ENCODE measurements at places on chromosomes 1 and 21.

DNA sequence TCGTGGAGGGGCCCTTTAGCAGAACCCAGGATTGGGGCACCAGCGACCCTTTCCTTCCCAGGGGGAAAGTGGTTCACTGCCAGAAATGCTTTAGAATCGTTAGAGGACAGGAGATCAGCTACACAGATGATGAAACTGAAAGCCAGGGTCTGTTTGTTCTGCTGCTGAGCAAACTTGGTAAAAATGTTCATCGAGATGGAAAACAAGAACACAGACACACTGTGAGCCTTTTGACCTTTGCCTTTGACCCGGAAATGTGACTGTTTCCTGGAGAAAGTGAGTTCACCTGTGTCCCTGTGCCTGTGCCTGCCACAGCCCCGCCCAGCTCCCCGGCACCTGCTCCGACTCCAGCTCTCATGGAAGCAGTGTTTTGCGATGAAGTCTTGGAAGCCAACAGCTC lies 234.3 kb downstream of the CAMTA1 start:
- DNase-seq = no peak

- no peak for DNase-seq
These were observed 90.1 kb upstream of the IRF2BP2 start for GRCh38 chr1:234699795-234700665.

- peak; percentile 3 for DNase-seq
These were observed 22.5 kb downstream of the MMEL1 start for GRCh38 chr1:2610036-2610959.

DNA sequence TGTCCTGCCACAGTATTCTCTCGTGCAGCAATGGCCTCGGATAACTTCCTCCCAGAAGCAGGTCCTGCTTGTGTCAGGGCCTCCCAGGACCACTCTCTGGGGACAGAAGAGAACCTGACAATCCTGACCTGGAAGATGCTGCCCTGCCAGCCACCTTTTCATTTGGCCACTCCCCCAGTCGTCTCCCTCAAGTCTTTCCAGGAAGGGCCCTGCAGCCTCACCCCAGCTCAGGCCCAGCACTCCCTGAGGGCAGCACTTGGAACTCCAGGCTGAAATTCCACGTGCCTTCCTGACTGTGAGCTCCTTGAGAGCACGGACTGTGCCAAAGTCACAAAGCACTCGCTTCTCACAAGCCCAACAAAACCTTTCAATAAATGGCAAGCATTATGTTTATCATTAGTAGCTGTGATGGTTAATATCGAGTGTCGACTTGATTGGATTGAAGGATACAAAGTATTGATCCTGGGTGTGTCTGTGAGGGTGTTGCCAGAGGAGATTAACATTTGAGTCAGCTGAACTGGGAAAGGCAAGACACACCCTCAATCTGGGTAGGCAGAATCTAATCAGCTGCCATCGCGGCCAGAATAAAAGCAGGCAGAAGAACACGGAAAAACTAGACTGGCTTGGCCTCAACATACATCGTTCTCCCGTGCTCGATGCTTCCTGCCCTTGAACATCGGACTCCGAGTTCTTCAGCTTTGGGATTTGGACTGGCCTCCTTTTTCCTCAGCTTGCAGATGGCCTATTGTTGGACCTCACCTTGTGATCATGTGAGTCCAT lies 2.3 kb upstream of the CLEC20A start:
- DNase-seq = no peak

DNA sequence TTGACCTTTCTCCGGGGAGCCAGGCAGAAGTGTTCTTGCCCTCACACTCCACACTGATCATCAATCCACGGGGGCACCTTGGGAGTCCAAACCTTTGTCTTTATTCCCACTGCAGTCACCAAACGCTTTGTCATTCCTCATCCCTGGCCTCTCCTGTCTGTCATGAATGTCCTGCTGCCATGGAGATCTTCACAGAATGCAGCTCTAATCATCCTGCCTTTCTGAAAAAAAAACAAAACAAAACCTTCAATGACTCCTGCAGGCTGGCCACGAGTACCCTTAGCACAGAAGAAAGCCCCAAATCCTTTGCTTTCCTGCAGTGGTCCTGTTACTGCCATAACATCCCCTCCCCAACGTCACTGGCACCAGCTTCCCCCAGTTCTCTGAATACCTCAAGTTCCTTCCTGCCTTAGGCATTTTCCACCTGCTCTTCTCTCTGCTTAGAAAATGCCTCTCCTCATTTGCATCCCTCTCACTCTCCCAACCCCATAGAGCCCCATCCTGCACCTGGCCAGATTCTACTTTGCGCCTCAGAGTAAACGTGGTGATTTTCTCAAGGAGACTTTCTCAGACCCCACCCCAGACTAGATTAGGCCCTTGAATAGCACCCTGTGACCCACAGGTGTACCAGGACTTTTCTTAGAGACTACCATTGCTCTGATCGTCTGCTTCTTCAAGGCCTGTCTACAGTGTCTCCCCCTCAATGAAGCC lies 131.2 kb downstream of the AK5 start:
- DNase-seq = no peak

- DNase-seq = no peak
These were observed 241.8 kb upstream of the USP24 start for GRCh38 chr1:55456971-55457370.

- no peak for DNase-seq
These were observed 921 bp downstream of the SMPDL3B start for GRCh38 chr1:27935721-27936120.
